ENCODE measurements at places on chromosomes 16 and 17.

DNA sequence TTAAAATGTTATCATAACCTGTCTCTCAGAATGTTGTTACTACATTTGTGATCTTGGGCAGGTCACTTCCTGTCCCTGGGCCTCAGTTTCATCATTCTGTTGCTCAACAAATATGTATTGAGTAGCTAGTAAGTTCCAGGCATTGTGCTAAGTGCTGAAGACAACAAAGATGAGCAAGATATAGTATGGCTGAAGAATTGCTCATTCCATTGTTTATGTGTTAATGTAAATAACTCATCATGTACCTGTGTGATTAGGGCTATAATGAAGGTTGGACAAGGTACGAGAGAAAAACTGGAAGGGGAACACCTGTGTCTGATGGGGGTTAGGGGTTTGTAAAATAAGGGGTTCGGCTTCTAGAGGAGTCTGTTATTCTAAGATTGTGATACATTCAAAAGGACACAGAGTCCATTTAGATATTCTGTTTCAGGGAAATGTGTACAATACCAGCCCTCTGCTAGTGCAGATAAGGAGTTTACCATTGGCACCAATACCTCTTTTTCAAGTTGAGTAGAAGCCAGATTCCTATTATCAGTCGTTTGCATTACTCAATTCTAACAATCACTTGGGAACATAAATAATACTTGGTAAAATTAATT lies 20.0 kb downstream of the TUBG1 start:
- DNase-seq, result no peak

DNA sequence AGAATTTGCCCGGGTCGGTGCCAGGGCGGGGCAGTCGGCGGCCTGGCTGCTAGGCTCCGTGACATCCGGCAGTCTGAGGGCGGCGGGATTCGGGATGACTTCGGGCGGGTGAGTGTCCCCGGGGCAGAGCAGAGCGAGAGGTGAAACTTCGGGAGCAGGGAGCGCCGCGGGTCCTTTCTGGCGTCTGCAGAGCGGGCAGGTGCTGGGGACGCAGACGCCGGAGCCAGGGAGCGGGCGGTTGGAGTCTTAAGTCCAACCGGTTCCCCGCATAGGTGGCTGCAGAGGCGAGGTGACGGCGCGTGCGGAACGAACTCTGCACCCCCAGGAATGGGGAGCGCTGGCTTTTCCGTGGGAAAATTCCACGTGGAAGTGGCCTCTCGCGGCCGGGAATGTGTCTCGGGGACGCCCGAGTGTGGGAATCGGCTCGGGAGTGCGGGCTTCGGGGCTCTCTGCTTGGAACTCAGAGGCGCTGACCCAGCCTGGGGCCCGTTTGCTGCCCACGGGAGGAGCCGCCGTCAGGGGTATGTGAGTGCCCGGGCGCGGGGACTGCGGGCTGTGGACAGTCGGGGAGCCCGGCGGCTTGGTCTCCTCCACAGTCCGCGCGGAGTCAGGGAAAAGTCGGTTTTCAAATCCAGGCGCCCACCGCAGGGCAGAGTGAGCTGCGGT lies at the start of gene B4GALNT2:
B4GALNT2 (plus strand) TSS at position 71 of the 666 bp plus-strand sequence; CDS start at position 95, 24 bp downstream.
- DNase-seq, result no peak

GRCh38 chr16:75621170-75621477 lies 2.0 kb downstream of the ADAT1 start:
- DNase-seq, result no peak

DNA sequence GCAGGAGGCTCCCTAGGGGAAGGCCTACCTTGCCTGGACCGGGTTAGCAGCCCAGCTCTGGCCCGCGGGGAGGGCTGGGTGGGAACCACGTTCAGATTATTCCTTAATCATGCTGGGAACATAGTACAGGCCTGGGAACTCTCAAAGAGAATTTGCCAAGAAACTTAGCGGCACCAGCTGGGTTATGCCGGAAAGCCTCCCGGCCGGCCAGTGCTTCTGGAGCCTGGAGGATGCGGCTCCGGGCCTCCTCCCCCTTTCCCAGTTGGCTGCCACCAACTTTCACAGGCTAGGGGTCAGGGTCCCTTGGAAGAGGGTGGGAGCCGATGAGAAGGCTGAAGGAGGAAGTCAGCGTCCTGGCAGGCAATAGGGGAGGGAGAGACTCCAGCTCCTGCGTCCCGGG lies 10.8 kb downstream of the NGFR start:
- DNase-seq, result no peak

- no peak for DNase-seq
Measured at GRCh38 chr17:50063561-50064252, 7.8 kb downstream of the ITGA3 start.

- no peak for DNase-seq
Measured at GRCh38 chr16:65728652-65729051, 606.8 kb upstream of the CDH11 start.

DNA sequence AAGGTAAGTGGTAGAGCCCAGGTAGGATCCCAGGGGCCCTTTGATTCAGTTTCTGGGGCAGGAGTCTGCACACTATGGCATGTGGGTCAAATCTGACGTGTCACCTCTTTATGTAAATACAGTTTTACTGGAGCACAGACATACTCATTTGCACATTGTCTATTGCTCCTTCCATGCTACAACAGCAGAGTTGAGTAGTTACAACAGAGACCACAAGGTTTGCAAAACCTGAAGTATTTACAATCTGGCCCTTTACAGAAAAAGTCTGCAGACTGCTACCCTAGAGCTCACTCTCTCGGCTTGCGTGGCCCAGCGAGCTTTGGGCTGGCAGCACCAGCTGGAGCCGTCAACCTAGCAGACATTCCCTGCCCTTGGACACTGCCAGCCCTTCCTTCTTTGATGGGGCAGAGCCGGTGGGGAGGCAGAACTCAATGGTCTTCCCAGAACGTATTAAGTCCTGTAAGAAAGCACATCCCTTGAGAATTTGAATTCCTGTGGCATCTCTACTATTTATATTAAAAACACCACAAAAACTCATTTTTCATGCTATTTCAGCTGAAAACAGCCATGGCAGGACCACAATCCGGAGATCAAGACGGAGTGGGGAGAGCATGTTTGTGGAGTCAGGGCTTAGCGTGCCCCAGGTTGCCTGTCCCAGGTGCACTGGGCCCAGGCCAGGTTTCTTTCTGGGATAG lies 133.1 kb upstream of the NUDT7 start:
- no peak for DNase-seq

- no peak for DNase-seq
Measured at GRCh38 chr16:75225678-75226515, 7.1 kb downstream of the CTRB1 start.

- no peak for DNase-seq
Measured at GRCh38 chr17:82287868-82288801, 14.6 kb upstream of the CSNK1D start.
